ENCODE measurements at places on chromosomes 12 and 14.

DNA sequence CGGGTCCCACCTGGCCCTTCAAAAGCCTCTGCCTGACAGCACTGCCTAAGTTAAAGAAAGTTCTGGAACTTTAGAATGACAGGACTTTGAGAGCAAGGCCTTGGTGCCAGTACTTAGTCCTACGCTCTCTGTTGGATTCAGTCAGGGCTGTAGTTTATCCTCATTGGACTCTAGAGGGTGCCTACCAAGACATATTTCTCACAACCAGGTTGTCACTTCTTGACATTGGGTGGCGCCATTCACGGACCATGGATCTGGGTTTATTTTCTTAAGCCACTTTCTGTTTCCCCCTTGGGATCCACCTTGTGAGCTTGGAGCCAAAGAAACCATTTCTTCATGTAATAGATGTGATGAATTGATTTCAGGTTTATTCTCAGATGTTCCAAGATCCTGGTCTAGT lies 787.0 kb upstream of the TBX3 start:
- no peak for DNase-seq

DNA sequence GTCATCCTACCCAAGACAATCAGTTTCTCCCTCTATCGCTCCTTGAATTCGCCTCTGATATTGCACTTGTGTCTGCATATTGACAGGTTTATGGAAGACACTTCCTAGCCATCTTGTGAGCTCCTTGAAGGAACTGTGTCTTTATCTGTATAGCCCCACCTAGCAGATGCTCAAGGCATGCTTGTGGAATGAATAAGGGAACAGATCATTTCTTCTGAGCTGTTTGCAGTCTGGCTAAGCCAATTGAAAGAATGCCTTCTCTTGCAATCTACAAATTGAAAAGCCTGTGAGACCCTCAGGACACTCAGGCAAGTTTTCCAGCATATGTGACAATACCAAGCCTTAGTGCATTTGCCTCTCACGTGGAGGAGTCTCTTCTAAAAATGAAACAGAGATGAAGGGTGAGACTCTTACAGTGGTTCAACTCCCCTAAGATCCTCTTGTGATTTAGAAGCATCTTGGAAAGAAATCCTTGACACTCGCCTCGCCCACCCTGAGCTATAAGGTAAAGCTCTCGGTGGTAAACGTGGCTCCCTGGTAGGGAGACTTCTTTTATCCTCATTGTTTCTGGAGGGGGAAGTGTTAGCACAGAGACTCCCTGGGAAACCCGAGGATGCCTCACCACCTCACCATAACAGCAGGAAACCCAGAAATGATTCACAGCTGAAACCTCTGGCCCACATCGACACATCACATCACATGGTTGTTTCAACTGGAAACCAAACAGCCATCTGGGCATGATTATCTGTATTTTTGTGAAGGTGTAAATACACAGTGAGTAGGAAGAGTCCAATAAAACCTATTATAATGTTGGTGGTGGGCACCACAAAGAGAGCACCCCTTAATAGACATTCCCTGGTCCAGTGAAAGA lies 112.3 kb upstream of the BCL2L14 start:
- DNase-seq: no peak

DNA sequence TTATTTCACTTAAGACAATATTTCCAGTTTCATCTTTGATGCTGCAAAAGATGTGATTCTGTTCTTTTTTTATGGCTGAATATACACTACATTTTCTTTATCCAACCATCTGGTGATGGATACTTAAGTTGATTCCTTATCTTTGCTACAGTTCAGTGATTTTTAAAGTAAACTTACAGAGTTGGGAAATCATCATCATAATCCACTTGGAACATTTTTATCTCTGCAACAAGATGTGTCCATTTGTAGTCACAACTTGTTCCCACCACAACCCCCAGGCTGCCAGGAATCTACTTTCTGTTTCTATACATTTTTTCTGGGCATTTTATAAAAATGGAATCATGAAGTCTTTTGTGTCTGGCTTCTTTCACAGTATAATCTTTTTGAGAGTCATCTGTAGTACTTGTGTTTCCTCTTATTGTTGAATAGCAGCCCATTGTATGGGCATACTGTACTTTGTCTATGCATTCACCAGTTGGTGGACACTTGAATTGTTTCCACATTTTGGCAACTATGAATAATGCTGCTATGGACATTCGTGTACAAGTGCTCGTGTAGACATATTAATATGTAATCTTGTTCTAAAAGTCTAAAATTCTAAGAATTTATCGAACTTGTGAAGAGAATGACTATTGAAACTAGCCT lies 212.5 kb upstream of the DDHD1 start:
- DNase-seq: no peak

DNA sequence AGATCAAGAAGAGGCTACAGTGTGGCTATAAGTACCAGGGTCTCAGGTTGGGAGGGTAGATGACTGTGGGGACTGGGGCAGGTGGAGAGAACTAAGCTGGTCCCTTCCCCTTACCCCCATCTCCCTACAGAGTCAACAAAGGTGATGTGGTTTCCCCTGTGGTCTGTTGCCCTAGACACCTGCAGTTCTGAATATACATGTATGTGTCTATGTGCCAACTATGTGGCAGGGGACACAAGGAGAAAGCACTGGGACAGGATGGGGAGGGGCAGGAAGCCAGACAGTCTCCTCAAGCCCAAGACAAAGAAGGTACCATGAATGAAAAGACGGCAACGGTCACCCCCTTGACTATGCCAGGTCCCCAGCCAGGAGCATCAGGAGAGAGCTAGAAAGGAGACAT lies 4.5 kb upstream of the HDAC7 start:
- DNase-seq: no peak

- DNase-seq: no peak
These were observed 468.7 kb downstream of the NOVA1 start for GRCh38 chr14:26128931-26129671.

DNA sequence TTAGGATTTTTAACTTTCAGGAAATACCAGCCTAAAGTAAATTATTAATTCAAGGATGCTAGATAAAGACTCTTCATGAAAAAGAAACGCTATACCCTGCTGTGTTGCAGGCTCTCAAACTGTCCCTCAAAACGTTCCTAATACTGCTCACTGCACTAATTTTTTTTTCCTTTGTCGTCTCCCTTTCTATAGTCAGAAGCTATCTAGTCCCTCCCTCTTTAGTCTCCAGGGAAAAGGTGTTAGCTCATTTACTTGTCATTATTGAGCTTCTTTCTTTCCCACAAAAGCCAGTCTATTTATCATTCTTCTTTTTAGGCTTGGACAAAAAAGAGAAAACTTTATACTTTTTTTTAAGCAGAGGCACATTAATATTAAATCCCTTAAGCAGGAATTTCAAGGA lies 30.3 kb upstream of the INSM2 start:
- no peak for DNase-seq

DNA sequence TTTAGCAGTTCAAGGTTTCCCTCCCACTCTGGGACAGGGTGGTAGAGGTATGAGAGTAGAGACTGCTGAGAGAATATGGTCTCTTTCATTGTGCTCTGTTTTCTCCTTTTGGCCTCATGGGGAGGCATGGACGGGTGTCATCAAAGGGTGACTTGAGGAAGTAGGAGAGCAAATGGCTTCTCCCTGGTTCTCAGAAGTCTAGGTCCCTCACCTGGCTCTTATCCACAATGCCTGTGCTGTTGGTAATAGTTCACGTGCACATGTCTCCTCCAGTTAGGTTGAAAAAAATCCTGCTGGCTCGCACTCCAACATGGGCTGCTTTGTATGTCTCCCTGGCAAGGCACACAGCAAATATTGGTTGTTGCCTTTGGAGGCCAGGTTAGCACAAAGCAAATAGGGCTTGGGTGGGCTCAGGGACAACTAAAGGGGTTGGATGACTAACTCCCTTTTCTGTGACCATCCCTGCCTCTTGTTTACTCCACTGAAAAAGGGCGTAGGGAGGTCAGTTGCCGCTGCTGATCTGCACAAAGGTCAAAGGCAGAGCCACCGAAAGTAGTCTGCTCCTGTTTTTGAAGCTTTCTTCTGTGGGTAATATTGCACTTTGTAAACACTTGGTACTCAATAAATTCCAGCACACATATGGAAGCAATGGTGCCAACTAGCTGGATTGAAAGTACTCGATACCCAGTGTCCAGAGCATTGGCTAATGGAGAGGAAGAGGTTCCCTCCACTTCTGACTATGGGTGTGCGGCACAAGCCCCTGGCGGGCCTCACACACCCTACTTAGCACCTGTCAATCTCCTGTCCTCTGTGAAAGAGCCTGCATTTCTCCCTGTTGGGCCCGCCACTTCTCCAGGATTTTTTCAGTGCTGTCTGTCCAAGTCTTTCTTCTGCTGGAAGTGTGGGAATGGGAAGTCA lies 121.8 kb downstream of the SLC38A6 start:
- DNase-seq: no peak

GRCh38 chr12:49808686-49809380 lies 19.4 kb downstream of the NCKAP5L start:
- DNase-seq: no peak

DNA sequence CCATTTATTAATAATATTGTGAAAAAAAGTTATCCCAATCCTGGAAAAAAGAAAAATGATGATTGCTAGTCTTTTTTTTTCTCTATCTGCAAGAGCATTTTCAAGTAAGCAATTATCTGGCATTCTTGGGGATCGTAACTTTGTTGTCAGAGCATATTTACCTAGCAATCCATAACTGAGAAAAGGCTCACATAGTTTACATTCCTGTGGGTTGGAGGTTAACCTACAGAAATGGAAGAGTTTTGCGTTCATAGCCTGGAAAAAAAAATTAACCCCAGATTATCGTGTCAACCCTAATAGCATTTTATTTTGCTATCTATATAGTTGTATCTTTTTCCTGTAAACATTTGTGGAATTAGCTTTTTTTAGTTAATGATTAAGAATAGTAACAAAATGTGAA lies 292.3 kb downstream of the DAD1 start:
- DNase-seq: no peak

GRCh38 chr12:58819985-58820384 lies 100.3 kb downstream of the LRIG3 start:
- DNase-seq: no peak

- DNase-seq: no peak
These were observed 203.8 kb downstream of the TMEM132D start for GRCh38 chr12:129700036-129700435.

- no peak for DNase-seq
These were observed 91.8 kb upstream of the RIN3 start for GRCh38 chr14:92421751-92422150.

DNA sequence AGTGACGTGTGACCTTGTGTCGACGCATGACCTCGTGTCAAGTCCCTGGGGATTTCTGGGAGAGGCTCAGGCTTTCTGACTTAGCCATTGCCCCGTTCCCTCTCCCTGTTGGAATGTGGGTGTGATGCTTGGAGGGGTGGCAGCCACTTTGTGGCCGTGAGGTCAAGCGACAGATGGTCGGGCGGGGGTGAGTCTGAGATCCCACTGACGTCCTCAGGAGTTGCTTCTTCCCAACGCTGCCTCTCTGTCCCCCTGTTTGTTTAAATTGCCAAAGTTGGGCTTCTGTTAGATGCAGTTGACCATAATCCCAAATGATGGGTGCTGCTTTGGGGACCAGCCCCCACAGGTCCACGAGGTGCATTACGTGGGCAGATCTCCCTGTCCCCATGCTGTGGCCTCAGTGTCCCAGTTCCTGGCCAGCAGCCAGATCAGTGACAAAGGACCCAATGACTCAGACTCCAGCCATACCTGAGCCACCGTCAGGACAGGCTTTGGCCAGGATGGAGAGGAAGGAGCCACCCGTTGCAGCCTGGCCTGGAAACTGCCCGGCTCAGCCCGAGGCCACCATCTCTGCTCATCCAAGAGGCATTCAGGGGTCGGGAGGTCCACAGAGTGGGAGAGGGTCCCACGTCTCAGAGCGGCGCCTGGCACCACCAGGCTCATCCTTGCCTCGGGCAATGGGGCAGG lies 34.4 kb upstream of the GALNT9 start:
- DNase-seq: no peak

DNA sequence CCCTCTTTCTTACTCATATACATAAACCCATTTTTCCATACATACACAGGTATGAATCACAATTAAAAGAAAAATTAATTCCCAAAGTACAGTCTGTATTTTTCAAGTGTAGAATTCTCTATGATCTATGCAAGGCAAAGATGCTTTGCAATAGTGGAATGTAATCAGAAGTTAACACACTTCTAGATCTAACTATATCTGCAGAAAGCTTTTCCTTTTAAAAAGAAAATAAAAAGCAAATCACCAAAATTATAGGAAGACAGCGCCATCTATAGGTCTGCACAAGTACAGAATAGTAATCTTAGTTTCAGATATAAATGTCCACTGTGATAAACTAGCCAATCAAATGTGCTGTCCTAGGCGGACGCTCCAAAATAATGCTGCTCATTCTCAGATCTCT lies 22.0 kb downstream of the SLC25A21 start:
- no peak for DNase-seq

DNA sequence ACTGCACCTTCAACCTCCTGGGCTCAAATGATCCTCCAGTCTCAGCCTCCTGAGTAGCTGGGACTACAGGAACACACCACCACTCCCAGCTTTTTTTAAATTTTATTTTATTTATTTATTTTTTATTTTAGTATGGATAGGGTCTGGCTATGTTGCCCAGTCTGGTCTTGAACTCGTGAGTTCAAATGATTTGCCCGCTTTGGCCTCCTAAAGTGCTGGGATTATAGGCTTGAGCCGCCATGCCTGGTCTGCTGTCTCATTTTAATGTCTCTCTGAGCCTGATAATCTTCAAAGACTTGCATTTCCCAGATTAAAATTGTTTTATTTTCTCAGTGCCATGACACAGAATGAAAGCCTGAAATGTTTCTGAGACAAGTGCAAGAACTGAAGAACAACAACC lies 1.2 kb upstream of the INHBC start:
- DNase-seq: no peak

- peak; percentile 27 for DNase-seq
These were observed 618 bp upstream of the PGAM5 start for GRCh38 chr12:132710043-132710404.

DNA sequence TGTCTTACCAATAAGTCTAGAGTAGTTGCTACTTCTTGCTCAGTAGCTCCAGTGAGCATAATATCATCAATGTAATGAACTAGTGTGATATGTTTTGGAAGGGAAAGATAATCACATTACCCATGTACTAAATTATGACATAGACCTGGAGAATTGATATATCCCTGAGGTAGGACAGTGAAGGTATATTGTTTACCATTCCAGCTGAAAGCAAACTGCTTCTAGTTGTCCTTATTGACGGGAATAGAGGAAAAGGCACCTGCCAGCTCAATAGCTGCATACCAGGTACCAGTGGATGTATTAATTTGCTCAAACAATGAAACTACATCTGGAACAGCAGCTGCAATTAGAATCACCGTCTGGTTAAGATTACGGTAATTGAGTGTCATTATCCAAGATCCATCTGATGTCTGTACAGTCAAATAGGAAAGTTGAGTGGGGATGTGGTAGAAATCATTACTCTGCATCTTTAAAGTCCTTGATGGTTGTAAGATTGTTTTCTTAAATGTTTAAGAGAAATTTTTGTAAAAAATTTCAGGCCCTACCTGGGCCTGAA lies 100.0 kb upstream of the ARHGAP5 start:
- no peak for DNase-seq

DNA sequence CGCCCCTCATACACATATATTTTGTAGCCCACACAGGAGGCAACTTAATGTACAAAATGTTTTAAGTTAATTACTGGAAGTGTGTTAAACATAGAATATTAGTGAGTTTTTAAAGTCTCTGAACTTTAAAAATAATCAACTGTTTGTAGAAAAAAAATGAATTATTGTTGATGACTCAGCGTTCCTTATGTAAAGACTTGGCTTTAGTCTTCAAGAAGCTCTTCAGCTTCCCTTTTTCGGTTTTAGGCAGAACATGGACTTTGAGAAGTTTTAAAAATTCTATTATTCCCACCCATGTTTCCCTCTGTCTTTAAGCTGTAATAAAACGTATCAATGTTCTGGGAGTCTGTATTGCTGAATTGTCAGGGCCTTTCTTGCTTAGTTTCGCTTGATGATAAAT lies 269.5 kb downstream of the FBXL14 start:
- no peak for DNase-seq
